ENCODE measurements at places on chromosomes 5 and 9. TPM values are rescaled to one million over a fixed set of nuclear protein-coding genes. Genes with fewer than 3 reads are reported as not detected.

Gene ARAP3
- 5.7 TPM for total RNA-seq

Gene IRX2
- 1.6 TPM for total RNA-seq

Gene NIPSNAP3A
- 15.8 TPM for total RNA-seq

Gene HRH2
- total RNA-seq = 0.82 TPM

Gene PSIP1
- total RNA-seq = 58.3 TPM

Gene PDLIM4
- not detected for total RNA-seq

Gene TRIM14
- 13.2 TPM for total RNA-seq

Gene NME5
- total RNA-seq = not detected

Gene C9orf153
- 0.46 TPM for total RNA-seq

Gene KCNV2
- total RNA-seq = not detected

Gene TLR4
- total RNA-seq = 0.18 TPM

Gene PFDN1
- 90.5 TPM for total RNA-seq

Gene CRB2
- 0.11 TPM for total RNA-seq

Gene GHR
- not detected for total RNA-seq

Gene DOCK2
- 2.3 TPM for total RNA-seq

Gene OR1L4
- total RNA-seq = not detected

Measured in A549 treated with CORT108297 at 1 μM for 4 hours (cell line).